ENCODE measurements at places on chromosomes 3 and 15. TPM values are rescaled to one million over a fixed set of nuclear protein-coding genes. Genes with fewer than 3 reads are reported as not detected.

RCN2 gene
- 57.3 TPM for total RNA-seq

SHQ1 gene
- total RNA-seq = 17.0 TPM

ZBED2 gene
- total RNA-seq = 3.2 TPM

ALG1L2 gene
- 1.3 TPM for total RNA-seq

ENTPD3 gene
- total RNA-seq = 3.2 TPM

BFSP2 gene
- total RNA-seq = not detected
